ENCODE measurements at places on chromosomes 2 and 18.

DNA sequence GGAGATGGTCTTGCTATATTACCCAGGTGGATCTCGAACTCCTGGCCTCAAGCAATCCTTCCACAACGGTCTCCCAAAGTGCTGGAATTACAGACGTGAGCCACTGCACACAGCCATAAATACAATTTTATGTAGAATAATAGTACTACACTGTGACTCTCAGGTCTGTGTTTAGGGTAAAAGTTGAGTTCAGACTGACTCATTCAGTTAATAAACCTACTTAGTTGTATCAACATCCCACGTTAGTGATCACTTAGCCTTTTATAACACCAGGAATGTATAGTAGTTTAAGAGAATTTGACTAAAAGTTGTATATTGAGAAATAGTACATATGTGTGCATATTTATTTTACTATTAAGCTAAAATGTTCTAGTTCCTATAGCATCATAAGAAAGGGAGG is 237.5 kb downstream of the PHLPP1 start:
- DNase-seq: no peak

- DNase-seq: no peak
Measured at GRCh38 chr2:199118673-199119112, 339.0 kb downstream of the SATB2 start.

- no peak for DNase-seq
Measured at GRCh38 chr18:48359626-48360025, 49.6 kb downstream of the ZBTB7C start.

DNA sequence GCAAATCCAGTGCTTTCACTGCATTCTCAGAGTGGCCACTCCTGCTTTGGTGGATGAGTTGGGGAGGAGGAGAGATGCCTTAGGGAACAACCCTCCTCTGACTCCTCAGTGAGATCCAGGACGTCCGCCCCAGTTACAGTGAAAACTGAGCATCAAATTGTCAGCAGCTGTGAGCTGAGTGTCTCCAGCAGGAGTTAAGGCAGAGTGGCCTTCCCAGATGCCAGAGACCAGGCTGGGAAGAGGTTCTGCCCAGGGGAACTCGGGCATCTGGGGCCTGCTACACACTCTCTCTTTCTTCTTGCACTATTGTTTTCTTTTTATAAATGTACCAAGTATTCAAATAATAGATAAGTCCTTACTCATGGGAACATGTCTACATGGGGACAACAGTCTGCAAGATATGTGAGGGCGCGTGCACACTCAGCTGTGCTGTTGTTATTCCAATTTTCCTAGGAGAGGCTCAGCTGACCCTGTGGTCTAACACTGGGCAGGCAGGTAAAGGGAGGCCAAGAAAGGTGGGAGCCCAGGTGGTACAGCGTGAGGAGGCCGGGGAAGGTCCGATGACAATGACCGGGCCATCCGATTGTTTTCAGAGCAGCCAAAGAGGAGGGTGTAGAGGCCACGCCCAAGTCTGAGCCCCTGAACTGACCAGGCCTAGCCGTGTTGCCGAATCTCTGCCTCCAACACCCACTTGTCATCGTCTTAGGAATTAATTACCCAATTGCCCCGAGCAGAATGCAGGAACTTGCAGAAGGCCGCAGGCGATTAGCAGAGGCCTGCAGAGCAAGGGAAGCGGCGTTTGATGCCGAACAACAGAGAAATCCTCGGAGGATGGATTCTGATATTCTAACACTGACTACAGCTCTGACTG is 166.9 kb downstream of the ANAPC1 start:
- DNase-seq: no peak

- no peak for DNase-seq
Measured at GRCh38 chr18:37327063-37327577, 238.5 kb downstream of the CELF4 start.

GRCh38 chr2:21392649-21393048 is 268.9 kb downstream of the TDRD15 start:
- no peak for DNase-seq

DNA sequence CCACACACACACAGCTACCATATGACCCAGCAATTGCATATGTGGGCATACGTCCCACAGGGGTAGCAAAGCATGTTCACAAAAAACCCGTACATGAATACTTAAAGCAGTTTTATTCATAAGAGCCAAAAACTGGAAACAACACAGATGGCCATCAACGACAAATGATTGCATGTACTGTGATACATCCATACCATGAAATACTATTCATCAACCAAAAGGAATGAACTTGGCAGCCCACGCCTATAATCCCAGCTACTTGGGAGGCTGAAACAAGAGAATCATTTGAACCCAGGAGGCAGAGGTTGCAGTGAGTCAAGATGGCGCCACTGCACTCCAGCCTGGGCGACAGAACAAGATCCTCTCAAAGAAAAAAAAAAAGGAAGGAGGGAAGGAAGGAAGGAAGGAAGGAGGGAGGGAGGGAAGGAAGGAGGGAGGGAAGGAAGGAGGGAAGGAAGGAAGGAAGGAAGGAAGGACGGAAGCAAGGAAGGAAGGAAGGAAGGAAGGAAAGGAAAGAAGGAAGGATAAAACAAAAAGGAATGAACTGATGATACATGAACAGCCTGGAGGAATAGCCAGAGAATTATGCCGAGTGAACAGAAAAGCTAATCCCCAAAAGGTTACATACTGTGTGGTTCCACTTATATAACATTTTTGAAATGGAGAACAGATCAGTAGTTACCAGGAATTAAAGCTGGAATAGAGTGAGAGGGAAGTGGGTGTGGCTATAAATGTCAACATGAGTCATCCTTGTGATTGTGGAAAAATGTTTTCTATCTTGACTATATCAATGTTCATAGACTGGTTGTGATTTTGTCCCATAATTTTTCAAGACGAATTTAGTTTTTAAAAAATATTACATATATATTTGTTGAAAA is 19.6 kb upstream of the YPEL5 start:
- peak; percentile 4 for DNase-seq

DNA sequence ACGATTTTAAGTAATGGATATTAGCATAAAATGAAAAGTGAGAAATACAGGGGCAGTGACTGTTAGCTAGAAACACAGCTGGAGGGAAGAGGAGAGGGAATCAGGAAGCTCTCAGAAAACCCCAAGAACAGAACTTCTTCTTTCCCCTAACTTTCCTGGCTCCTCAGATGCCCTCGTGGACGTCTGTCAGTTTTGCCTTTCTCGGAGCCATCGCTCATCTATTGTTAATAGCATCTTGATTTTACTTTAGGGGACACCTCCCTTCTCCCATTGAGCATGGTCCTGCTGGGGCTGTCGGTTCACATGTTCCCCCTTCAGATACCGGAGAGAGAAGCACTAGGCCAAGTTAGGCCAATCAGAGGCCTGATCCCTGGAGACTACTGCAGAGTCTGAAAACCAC is 2.3 kb upstream of the PLEK start:
- DNase-seq: peak; percentile 54

DNA sequence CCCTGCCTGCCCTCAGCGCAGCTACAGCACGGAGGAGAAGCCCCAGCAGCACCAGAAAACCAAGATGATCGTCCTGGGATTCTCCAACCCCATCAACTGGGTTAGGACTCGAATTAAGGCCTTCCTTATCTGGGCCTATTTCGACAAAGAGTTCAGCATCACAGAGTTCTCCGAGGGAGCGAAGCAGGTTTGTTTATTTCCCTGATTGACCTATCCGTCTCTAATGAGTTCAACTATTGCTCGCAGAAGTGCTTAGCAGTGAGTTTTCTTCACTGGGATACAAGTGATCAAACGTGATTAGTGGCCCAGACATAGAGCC is 639 bp downstream of the MAIP1 start:
- no peak for DNase-seq

GRCh38 chr2:210480079-210480478 is 3.5 kb upstream of the LANCL1 start:
- no peak for DNase-seq

DNA sequence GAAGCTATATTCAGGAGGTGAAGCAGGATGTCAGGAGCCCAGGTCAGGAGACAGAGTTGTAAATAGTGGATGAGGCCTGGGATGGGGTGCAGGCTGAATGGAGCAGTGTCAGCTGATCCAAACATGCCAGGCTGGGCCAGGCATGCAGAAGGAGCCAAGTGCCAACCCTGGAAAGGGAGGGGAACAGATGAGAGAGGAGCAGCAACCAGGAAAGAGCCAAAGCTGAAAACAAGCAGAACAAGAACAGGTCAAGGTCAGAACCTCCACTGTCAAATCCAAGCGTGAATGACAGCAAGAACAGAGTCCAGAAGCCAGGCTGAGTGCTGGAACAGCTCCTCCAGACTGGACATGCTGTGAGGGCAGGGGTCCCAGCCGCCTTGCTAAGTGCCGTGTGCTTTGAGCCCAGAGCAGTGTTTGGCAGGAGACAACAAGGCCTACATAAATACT is 49.2 kb upstream of the PPP1CB start:
- no peak for DNase-seq

- no peak for DNase-seq
Measured at GRCh38 chr2:73944714-73945113, 18.0 kb downstream of the DGUOK start.

- DNase-seq: no peak
Measured at GRCh38 chr2:241014224-241014623, 15.8 kb downstream of the SNED1 start.

GRCh38 chr2:8548619-8549150 is 133.2 kb upstream of the ID2 start:
- DNase-seq: no peak

DNA sequence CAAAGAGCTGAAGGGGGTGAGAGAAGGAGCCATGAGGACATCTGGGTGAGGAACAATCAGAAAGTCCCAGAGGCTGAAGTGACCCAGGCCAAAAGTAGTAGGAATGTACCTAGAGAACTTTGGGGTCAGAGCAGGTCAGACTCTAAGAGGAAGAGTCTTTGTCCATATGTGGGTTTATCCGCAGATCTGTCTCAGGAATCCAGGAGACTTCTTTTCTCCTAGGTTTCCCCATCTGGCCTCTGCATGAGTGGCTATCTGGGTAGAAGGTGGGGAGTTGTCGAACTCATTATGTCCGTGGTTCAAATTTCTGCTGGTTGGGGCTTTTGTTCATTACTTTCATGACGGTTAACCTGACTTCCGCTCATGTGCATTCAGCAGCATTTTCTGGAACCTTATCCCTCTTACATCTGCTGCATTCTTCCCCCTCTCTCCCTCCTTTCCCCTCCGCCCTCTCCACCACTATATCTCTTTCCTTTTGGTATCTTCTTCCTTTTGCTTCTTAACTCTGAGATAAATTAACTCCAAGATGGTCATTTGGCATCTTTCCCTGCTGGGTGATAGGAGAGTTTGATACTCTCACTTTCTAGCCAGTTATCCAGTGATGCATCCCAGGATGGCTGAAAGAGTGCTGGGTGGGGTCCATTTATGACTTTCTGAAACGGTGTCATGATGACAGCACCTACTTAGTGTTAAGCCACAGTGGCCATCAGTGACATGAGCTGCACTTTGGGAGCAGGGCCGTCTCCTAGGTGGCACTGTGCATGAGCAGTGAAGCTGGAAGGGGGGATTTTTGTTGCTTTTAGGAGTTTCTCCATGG is 2.1 kb downstream of the LIPG start:
- DNase-seq: no peak

DNA sequence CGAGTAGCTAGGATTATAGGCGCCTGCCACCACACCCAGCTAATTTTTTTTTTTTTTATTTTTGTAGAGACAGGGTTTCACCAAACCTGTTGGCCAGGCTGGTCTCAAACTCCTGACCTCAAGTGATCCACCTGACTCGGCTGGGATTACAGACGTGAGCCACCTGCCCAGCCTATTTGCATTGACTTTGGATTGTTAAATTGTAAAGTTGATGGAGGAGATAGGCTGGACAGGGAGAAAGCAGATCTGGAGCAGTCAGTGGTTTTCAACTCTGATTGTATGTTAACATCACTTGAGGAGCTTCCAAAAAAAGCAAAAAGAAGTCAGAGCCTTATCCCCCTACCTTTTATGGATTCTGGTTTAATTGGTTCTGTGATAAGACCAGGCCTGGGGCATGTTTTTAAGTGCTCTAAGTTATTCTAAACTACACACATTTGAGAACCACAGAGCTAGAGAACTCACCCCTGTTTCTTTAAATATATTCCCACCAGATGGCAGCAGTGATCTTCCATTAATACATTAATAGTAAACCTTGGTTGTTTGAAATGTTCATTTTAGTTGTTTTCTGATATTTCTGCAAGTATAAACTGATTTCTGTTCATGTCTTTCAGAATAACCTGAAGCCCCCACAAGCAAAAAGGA is 7.5 kb downstream of the C2orf49 start:
- DNase-seq: no peak

GRCh38 chr2:65636813-65637483 is 204.5 kb upstream of the SPRED2 start:
- no peak for DNase-seq

DNA sequence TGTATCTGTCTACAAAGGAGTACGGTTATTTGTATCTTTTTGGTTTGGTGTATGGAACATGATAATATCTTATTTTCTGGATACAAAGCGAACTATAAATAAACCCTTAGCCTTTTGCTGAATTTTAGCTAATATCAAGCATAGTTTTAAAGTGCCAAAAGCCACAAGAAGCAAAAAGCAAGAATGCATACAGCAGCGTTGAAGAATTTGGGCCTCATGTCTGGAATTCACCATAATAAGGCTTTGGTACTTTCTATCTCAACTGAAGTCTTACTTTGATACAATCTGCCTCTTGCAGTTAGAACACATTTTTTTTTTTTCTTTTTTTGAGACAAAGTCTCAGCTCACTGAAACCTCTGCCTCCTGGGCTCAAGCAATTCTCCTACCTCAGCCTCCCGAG is 151.5 kb downstream of the ERBB4 start:
- no peak for DNase-seq

DNA sequence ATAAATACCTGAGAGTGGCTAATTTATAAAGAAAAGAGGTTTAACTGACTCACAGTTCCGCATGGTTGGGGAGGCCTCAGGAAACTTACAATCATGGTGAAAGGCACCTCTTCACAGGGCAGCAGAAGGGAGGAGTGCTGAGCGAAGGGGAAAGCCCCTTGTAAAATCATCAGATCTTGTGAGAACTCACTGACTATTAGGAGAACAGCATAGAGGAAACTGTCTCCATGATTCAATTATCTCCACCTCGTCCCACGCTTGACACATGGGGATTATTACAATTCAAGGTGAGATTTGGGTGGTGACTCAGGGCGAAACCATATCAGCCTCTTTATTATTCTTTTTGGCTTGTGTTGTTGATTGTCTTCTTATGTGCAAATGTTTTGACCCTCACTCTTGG is 76.2 kb downstream of the WDR7 start:
- DNase-seq: no peak

- no peak for DNase-seq
Measured at GRCh38 chr18:35424356-35424755, 47.2 kb upstream of the ZNF396 start.

DNA sequence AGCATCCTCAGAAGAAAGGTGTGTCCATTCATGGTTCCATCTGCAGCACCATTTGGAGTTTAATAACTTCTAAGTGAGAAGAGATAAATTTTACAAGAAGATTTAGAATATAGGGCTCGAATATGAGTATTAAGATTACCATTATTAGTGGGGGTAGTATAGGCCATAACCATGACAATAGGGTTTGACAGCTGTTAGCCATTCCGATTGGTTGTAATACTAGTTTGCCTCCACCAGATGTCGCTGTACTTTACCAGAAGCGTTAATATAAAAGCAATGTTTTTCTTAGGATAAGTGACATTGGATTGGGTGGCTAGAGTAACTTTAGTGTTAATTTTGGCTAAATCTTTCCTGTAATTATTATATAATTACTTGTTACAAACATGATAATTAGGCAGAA is 107.5 kb upstream of the SRD5A2 start:
- no peak for DNase-seq

GRCh38 chr2:97785818-97786217 is 72.4 kb downstream of the ZAP70 start:
- DNase-seq: no peak
